ENCODE measurements at places on chromosomes 1 and 21.

DNA sequence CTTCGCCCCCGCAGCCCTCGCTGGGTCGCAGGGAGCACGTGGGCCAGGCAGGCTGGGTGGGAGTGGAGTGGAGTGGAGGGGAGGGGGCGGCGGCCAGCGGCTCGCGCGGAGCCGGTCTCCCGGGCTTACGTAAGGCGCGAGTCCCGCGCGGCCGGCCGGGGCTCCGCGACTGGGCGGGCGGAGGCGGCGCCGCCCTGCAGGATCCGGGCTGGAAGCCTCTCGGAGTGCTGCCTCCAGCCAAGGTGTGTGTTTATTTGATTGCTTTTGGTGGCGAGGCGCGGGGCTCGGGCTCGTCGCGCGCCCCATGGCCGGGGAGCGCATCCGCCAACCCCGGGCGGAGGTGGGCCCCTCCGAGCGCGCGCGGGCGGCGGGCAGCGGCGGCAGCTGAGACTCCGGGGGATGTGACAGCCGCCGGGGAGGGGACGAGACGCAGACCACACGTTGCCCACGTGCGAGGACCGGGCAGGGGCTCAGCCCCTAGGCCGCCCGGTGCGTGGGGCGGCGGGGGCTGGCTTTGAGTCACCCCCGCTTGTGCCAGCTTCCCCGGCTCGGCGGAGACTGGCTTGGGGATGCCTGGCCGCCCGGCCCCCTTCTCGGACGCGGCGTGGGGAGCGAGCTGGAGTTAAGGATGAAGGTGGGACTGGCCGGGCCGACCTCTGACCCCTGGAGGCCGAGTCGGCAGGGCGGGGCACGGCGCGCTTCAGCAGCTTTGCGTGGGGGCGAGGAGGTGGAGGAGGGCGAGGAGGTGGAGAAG lies 402 bp upstream of the AK4 start:
- DNase-seq = no peak

DNA sequence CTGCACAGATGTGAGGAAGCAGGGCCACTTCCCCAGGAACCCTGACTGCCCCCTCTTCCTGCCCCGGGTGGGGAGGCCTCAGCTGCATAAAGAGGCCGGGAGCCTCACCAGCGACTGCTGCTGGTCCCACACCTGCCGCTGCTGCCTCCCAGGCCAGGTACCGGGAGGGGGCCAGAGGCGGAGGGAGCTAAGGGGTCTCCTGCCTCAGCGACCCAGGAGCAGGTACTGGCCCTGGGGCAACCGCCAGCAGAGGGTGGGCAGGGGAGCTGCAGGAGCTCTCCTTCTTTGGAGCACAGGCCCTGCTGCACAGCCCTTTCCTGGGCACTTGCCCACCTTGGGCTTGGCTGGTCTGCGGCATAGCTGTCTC lies 6.8 kb downstream of the GJC2 start:
- no peak for DNase-seq

GRCh38 chr1:79190074-79190473 lies 183.5 kb upstream of the ADGRL4 start:
- no peak for DNase-seq

GRCh38 chr1:245742896-245743295 lies 588.1 kb downstream of the KIF26B start:
- DNase-seq = no peak

- no peak for DNase-seq
These were observed 160.9 kb downstream of the SLC44A5 start for GRCh38 chr1:75449998-75450397.
